ENCODE measurements at places on chromosomes 4 and X. TPM values are rescaled to one million over a fixed set of nuclear protein-coding genes. Genes with fewer than 3 reads are reported as not detected.

TEX13C gene
- not detected for total RNA-seq

TRIML2 gene
- total RNA-seq: not detected

MID2 gene
- 18.9 TPM for total RNA-seq

GALNTL6 gene
- not detected for total RNA-seq

USP17L30 gene
- total RNA-seq: not detected

CT45A2 gene
- not detected for total RNA-seq

ZDHHC15 gene
- 0.44 TPM for total RNA-seq

PPBP gene
- not detected for total RNA-seq

DNA sequence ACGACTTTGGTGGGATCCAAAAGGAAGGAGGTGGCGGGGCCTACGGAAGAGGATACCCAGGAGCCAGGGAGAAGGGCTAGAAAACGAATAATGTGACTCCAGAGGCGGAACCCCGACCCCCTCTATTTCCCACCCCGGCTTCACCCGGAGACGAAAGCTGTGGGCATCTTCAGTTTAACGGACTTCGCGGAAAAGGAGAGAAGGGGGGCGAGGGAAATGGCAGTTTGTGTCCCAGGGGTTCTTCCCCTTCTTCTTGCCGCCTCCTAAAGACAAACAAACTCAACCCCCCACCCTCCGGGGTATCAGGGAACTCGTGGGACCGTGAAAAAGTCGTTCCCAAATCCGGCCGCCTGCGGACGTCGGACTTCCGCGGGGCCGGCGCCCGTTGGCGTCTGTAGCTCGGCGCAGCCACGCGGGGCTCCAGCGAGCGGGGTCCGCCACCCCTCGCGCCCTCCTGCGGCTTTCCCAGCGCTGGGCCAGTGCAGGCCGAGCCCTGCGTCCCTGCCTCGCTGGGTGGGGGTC lies 3.6 kb upstream of the LEF1 start:
- peak; percentile 70 for DNase-seq
- H3K36me3 ChIP-seq: peaks cover 10% of the 10 kb centered on the region
- H3K27me3 ChIP-seq: peaks cover 8% of the 10 kb centered on the region
- peak overlapping the region; percentile 100 for H3K4me3 ChIP-seq
- H3K27ac ChIP-seq: peak overlapping the region; percentile 84
- H3K4me1 ChIP-seq: peaks cover 59% of the 10 kb centered on the region

- H3K4me1 ChIP-seq: no peaks in the 10 kb centered on the region
- DNase-seq: no peak
- peaks cover 7% of the 10 kb centered on the region for H3K27me3 ChIP-seq
- H3K4me3 ChIP-seq: no peak overlapping the region
- no peak overlapping the region for H3K27ac ChIP-seq
These were observed 94.4 kb upstream of the ADRA2C start for GRCh38 chr4:3671571-3672464.

GRCh38 chr4:148226341-148226740 lies 215.9 kb downstream of the NR3C2 start:
- no peaks in the 10 kb centered on the region for H3K36me3 ChIP-seq
- H3K27ac ChIP-seq: no peak overlapping the region
- no peak for DNase-seq
- H3K4me1 ChIP-seq: no peaks in the 10 kb centered on the region
- no peak overlapping the region for H3K4me3 ChIP-seq

DNA sequence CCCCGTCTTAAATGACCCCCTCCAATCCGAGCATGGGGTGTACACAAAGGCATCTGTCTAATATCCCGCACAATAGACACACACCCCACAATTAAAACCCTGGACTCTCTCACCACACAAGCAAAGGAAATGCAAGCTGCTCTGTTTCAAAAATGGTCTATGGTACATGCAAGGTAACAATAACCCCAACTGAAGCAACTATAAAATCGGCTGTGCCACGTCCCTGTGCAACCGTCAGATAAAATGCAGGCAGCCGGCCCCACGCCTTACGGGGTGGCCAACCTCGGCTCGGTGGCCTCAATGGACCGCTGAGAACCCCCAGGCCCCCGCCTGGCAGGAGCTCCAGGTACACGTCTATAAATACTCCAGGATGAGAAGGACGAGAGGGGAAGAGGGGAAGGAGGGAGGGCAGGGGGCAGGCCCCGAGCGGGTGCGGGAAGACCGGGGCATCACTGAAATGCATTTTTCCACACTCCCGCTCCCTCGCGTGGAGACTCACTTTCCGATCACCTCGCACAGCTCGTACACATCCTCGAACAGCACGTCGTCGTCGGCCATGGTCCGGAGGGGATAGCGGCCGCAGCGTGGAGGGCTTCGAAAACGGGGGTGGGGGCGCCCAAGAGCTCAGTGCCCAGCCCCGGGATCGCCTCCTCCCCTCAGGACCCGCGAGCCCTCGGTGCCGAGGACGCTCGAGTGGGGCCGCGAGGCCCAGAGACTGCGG lies 763 bp downstream of the CASK start:
- peaks cover 6% of the 10 kb centered on the region for H3K27me3 ChIP-seq
- H3K4me1 ChIP-seq: peaks cover 34% of the 10 kb centered on the region
- DNase-seq: peak; percentile 23
- H3K36me3 ChIP-seq: peaks cover 5% of the 10 kb centered on the region
- H3K27ac ChIP-seq: peak overlapping the region; percentile 79
- H3K4me3 ChIP-seq: peak overlapping the region; percentile 93

DNA sequence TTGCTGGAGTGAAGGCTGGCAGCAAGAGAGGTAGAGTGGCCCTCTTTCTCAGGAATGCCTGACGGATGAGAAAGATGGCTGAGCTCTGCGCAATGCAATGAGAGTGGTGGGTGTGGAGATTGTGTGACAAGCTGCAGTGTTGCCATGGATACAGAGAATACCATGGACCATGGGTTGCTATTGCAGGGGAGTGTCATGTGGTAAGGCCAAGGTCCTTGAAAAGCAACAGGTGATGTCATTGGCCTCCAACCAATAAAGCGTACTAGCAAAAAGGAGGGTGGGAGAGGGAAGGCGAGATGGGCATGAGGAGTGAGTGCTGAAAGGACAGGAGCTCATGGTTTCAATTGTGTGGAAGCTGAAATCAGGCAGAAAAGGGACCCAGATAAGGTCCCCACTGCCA lies 1.8 kb downstream of the PNMA5 start:
- H3K27me3 ChIP-seq: peaks cover 25% of the 10 kb centered on the region
- no peak overlapping the region for H3K27ac ChIP-seq
- no peaks in the 10 kb centered on the region for H3K36me3 ChIP-seq
- no peak for DNase-seq
- H3K4me3 ChIP-seq: no peak overlapping the region

DNA sequence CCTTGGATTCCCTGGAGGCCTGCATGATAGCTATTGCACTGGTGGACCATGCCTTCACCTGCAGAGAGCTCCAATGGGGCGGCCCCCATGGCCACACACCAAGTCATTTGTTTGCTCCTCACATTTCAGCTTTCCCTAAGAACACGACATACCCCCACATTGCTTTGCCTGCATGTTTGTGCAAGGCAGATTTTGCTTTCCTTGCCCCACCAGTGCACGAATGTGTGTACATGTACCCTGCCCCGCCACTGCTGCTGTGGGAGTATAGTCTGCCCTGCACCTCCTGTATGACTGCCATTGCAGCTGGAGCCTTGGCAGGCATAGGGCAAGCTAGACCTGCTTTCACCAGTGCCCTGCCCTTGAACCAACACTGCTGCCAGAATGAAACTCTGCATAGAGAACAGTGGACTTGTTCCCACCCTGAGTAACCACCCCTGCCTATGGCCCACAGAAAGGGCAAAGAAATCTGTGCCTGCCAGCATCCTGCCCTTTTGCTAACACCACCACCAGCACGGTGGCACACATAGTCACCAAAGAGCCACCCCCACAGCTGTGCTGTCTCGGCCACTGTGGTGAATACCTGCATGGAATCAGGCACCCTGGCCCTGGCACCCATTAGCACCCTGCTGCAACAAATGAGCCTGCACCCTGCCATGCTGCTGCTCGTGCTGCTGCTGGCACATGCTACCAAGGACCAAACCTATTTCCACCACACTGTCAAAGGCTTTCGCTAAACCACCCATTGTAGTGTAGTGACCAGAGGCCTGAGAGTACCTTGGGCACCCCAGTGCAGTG lies 661.7 kb upstream of the FAM241A start:
- DNase-seq: no peak
- no peaks in the 10 kb centered on the region for H3K27me3 ChIP-seq
- no peak overlapping the region for H3K4me3 ChIP-seq
- H3K36me3 ChIP-seq: no peaks in the 10 kb centered on the region
- no peak overlapping the region for H3K27ac ChIP-seq

- no peaks in the 10 kb centered on the region for H3K27me3 ChIP-seq
- DNase-seq: peak; percentile 68
- peak overlapping the region; percentile 84 for H3K27ac ChIP-seq
- H3K36me3 ChIP-seq: peaks cover 7% of the 10 kb centered on the region
- peak overlapping the region; percentile 80 for H3K4me3 ChIP-seq
- H3K4me1 ChIP-seq: peaks cover 6% of the 10 kb centered on the region
These were observed 40.0 kb downstream of the TXK start for GRCh38 chr4:48093991-48094416.

DNA sequence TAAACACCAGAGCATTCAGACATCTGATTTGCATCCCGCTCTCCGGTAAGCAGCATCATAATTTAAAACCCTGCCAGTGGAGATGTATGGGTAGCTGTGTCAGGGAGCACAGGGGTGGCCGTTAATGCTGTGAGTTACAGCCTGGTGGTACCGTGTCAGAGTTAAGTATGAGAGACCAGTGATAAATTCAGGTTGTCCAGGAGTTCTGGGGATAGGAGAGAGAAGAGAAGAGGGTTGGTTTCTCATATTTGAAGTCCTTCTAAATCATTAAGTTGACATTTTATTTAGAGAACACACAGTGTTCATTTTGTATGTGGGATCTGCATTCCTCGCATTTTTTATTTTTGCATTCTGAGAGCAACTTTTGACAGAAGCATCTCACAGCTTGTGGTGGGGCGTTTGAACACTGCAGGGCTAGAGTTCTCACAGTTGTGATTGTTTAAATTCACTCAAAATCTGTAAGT lies 157.6 kb downstream of the DCLK2 start:
- H3K4me3 ChIP-seq: no peak overlapping the region
- peaks cover 34% of the 10 kb centered on the region for H3K27me3 ChIP-seq
- H3K4me1 ChIP-seq: no peaks in the 10 kb centered on the region
- no peak overlapping the region for H3K27ac ChIP-seq
- no peaks in the 10 kb centered on the region for H3K36me3 ChIP-seq
- no peak for DNase-seq

DNA sequence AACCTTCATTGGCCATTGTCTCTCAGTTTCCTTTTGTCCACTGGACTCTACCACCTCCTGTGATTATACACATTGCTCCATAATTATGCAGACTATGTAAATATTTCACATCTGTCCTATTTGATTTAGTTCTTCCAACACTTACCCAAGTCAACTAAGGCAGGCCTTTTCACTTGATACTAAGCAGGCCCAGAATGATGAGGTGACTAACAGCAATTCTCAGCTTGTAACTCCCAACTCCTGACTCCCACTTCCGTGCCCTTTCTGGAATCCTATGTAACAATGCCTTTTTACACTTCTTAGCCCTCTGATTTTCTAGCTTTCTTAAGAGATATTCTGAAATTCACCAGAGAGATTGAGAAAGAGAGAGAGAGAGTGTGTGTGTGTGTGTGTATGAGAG lies 6.6 kb downstream of the PAK3 start:
- H3K27ac ChIP-seq: no peak overlapping the region
- no peaks in the 10 kb centered on the region for H3K36me3 ChIP-seq
- DNase-seq: no peak
- H3K4me1 ChIP-seq: peaks cover 9% of the 10 kb centered on the region

DNA sequence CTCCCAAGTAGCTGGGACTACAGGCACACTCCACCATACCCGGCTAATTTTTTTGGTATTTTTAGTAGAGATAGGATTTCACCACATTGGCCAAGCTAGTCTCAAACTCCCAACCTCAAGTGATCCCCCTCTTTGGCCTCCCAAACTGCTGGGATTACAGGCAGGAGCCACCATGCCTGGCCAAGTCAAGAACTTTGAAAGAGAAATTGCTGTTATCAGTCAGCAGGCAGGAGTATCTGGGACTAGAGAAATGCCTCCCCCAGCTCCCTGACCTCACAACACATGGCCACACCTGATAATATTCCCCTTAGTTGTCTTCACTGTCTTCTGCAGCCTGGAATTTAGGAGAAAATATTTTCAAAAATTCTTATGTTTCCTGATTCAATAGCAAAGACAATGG lies 7.4 kb downstream of the TXK start:
- H3K4me3 ChIP-seq: peak overlapping the region; percentile 10
- no peak for DNase-seq
- H3K36me3 ChIP-seq: peaks cover 14% of the 10 kb centered on the region

DNA sequence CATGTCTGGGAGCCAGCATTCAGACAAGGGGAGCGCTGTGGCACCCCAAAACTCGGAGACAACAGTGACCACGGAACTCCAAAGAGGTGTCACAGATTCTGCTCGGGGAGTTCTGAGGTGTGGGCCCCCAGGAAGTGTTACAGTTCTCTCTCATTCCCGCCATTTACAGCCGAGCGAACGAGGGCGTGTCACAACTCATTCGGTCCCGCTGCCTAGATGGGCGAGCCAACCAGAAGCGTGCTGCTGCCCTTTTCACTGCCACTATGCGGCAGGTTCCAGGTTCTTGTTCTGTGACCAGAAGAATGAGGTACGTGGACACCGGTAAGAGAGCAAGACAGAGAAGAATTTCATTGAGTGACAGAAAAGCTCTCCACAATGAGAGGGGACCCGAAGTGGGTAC lies 1370.6 kb upstream of the AGA start:
- no peak for DNase-seq
- no peak overlapping the region for H3K27ac ChIP-seq
- no peak overlapping the region for H3K4me3 ChIP-seq

- H3K27me3 ChIP-seq: peaks cover 20% of the 10 kb centered on the region
- no peaks in the 10 kb centered on the region for H3K36me3 ChIP-seq
- DNase-seq: no peak
- H3K4me1 ChIP-seq: no peaks in the 10 kb centered on the region
These were observed 27.1 kb downstream of the IGFBP7 start for GRCh38 chr4:57083090-57083489.

DNA sequence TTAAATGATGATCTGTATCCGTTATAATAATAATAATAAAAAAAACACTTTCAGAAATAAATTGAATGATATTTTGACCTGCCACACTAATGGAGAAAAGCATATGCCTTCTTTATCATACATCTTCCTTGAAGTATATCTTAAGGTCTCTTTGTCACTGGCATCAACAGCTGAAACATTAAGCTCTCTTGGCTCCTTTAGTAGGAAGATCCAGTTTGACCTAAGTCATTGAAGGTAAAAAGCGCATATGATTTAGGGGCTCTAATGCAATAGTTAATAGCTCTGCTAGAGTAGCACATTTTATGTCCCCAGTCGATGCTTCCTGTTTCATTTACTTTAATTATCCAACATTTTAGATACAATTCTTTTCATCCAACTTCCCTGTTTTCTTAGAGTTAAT lies 1010.8 kb downstream of the STPG2 start:
- no peak overlapping the region for H3K4me3 ChIP-seq
- H3K27me3 ChIP-seq: no peaks in the 10 kb centered on the region

DNA sequence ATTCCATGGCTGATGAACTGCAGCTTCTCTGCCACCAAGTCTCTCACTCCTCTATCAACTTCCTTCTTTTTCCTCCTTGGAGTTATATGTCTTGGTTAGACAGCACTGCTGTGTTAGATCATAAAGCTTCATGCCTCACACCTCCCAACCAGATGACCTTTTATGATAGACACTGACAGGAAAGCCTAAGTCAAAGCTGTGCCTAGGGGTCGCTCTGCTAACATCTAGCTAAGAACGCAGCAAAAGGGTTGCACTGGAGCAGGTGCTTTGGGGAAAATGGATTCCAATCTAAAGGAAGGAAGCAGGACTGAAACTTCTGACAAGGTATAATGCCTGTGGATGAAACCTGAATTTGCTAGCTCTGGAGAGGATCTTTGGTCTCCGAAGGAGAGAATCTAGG lies 509.7 kb downstream of the SMARCA1 start:
- no peaks in the 10 kb centered on the region for H3K4me1 ChIP-seq
- no peak for DNase-seq
- no peak overlapping the region for H3K4me3 ChIP-seq

Measured in activated T-cell treated with anti-CD3 and anti-CD28 coated beads, Interleukin-2, amount 50 U/mL, for 72 hours (primary cell).